ENCODE measurements at places on chromosomes 1 and 21. TPM values are rescaled to one million over a fixed set of nuclear protein-coding genes. Genes with fewer than 3 reads are reported as not detected.

AHCYL1 gene
- 47.5 TPM for total RNA-seq

GRCh38 chr1:26072305-26072704 is 4.9 kb upstream of the TRIM63 start:
- no peak for DNase-seq

DNA sequence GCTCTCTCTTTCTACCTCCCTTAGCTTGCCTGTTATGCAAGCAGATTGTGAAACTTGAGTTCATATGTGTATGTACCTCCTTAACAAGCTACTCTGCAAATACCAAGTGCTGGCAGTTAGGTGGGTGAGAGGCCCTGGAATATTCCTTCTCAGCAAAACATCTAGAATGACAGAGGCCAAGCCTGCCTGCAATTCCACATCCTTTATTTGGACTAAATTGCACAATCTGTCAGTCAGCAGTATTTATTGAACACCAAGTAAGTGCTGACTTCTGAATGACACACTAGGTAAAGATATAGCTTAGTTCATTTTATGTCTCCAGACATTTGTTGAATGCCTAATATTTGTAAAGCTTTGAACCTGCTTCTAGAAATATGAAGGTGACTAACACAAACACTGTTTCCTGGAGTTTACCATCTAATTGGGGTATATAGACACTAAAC is 87.5 kb downstream of the RGL1 start:
- DNase-seq = peak; percentile 83

KPRP gene
- total RNA-seq = 0.57 TPM

GRCh38 chr1:1099506-1100183 is 16.2 kb downstream of the C1orf159 start:
- no peak for DNase-seq

NHLH1 gene
- total RNA-seq = not detected

DNA sequence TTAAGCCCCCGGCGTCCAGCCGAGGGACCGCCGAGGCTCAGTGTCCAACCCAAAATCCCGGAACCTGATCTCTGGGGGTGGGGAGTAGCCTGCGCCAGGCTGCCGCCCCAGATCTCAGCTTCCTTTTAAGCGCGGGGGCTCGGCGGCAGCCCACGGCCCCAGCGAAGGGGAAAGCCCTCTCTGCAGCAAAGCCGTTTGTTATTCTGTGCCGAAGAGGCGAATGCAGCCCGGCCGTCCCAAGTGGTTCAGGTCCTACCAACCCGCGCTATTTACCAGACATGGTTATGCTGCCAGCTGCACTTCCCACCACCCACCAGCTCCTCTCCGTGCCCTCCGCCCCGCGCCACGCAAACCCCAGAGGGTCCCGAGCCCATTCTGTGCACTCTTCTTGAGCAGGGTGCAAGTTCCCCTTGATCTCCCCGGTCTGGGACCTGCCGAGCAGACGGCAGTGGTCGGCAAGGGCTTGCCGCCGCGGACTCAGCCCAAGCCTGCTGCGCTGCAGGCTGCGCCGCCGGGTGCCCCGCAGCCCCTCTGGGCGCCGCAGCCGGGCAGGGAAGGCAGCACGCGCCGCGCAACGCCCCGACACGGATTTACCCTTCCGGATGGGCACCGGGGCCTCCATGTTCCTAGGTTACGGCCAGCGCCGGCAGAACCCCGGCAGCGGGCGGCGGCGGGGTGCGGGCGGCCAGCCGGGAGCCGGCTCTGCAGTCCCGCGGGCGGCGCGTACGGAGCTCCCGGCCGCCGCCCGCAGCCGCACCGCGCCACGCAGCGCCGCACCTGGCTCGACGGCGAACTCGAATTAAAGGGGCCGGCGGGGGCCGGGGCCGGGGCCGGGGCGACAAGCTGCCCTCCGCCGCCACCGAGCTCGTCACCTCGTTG is 738 bp upstream of the KCNA2 start:
- no peak for DNase-seq

DNA sequence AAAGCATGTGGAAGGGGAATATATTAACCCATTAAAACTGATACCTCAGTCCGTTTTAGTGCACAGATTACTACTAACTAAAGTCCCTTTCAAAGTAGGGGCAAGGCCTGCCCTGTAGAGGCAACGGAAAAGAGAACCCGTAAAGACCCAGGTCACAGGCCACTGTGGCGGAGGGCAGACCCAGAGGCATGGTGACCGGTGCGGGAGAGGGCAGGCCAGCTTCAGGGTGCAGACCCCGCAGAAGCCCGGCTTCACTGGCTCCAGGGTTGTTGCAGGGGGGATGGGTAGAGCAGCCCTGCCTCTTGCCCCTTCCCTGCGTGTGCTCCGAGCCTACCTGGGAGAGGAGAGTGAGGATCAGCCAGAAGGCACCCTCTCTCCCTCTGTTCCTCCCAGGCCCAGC is 17.7 kb downstream of the CNTN2 start:
- no peak for DNase-seq

DNA sequence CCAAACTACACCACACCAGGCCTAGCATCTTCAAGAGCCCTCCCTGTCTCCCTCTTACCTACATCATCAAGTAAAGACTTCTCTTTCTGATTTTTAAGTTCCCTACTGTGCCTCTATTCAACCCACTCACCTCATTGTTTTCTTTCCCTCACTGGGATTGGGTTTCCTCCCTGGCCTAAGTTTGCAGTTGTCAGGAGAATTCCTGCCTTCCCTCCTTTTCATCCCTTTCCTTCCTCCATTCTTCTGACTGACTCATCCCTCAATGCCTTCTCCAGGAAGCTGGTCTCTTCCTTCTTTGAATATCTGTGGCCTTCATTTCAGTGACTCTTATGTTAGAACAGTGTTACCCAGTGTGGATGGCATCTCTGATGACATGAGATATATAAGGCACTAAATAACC is 139.9 kb upstream of the KIAA0040 start:
- no peak for DNase-seq

GRCh38 chr1:175073633-175074032 is 6.0 kb downstream of the TNN start:
- no peak for DNase-seq

DEGS1 gene
- total RNA-seq = 172 TPM

AMY1B gene
- 1.9 TPM for total RNA-seq

- DNase-seq = peak; percentile 53
These were observed 9.9 kb upstream of the HAO2 start for GRCh38 chr1:119358636-119359035.

DNA sequence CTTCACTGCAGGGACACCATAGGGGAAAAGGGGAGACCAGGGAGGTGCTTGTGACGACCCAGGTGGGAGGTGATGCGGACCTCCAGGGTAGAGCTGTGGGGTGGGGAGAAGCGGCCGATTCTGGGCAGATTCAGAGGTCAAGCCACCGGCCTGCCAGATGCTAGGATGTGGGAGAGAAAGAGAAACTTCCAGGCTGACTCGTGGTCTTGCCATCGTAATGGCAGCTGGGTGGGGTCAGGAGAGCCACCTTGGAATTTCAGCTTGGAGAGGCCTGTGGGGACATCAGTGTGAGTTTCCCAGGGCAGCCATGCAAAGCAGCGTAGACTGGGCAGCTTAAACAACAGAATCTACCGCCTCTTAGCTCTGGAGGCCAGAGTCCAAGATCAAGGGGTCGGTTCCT is 258.0 kb upstream of the VAMP3 start:
- no peak for DNase-seq

- DNase-seq = no peak
These were observed 63.3 kb downstream of the MEF2D start for GRCh38 chr1:156437037-156437867.

OR6N1 gene
- not detected for total RNA-seq

NLRP3 gene
- total RNA-seq = 1.4 TPM

SOX13 gene
- 91.9 TPM for total RNA-seq

GRCh38 chr1:27727126-27727525 is 1.4 kb downstream of the FAM76A start:
- no peak for DNase-seq

All from prostate gland (tissue), 2 donors.